ENCODE measurements at places on chromosomes 4 and X.

- DNase-seq, result no peak
These were observed 72.3 kb upstream of the KIT start for GRCh38 chr4:54585321-54586000.

- DNase-seq, result no peak
These were observed 518.3 kb upstream of the AGA start for GRCh38 chr4:177960566-177960965.

- DNase-seq, result no peak
These were observed 58.0 kb downstream of the ENPEP start for GRCh38 chr4:110533940-110534339.

DNA sequence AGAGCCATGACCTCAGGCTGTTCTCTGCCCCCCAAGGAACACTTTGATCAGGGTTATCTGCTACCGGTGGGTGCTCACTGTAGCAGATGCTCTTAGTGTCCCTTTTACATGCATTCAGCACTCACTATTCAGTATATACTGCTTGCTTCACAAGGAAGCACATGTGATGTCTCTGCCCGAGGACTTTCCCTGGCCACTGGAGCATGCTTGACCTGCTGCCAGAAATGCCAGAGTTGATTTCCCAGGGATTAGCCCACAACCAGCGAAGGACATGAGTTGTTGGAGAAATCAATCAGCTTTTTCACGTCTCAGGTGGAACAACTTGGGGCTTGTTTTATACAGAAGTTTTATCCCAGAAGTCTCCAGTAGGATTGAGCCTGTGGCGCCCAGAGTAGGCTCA, 51.2 kb upstream of the RPS6KA3 start:
- DNase-seq, result no peak

DNA sequence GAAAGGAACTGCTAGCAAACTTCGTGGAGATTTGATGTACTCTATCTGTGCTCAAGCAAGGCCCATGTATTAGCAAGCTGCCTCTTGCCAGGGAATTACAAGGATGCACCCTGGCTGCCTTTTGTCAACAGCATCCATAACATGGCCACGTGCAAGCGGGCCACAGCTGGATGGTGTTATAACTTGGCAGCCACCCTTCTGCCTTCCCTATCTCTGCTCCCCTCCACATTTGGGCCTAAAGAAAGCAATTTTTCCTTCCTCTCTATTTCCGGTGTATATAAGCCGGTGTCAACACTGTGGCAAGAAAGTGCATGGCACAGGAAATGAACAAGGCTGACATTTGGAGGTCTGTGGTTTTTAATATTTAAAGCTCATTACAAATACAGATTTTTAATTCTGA, 94.8 kb downstream of the CLNK start:
- no peak for DNase-seq

DNA sequence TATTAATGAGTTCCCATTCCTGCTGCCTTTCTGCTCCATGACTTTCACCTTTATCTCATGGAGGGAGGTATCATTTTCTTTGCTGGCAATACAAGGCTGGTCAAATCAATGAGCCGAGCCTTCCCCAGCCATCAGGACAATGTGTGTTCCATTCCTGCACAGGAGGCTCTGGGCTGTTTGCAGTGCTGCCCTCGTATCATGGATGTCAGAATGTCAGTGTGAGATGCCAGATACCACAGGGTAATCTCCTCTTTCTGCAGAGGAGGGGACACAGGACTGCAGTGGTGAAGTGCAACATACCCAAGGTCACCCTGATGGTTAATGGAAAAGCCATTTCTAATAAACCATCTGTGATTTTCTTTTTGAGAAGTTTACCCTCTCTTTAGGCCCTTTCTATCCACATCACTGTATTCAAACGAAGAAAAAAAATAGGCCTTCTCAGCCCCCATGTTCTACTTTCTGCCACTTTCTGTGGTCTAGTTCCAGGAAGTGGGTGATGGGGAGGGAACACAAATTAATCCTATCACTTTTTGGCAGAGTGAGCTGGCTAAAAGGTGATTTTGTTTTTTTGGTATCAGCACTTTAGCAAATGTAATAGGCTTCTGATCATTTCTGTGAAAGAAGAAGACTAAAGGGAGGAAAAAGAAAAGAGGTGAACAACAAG, 490.2 kb upstream of the BOD1L1 start:
- no peak for DNase-seq

GRCh38 chr4:141480950-141481349, 155.4 kb upstream of the IL15 start:
- DNase-seq, result no peak

- DNase-seq, result no peak
These were observed 305.4 kb downstream of the PCDH18 start for GRCh38 chr4:137226900-137227299.

GRCh38 chr4:82553020-82553419, 8.8 kb downstream of the TMEM150C start:
- no peak for DNase-seq

DNA sequence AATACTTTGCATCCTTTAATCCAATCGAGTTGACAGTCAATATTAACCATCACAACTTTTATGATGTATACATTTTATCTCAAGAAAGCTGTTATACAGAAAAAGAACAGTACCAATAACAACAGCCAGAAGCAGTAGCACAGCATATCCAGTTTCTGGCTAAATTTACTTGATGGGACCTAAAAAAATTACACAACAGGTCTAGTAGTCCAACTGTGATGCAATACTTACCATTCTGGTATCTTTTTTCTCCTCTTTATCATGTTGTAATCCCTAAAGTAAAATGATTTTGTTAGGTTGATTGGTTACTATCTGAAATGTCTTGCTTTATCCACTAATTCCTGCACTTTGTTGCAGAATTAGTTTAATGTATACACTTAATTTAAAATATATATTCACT, 1150.6 kb downstream of the FAT4 start:
- DNase-seq, result no peak

DNA sequence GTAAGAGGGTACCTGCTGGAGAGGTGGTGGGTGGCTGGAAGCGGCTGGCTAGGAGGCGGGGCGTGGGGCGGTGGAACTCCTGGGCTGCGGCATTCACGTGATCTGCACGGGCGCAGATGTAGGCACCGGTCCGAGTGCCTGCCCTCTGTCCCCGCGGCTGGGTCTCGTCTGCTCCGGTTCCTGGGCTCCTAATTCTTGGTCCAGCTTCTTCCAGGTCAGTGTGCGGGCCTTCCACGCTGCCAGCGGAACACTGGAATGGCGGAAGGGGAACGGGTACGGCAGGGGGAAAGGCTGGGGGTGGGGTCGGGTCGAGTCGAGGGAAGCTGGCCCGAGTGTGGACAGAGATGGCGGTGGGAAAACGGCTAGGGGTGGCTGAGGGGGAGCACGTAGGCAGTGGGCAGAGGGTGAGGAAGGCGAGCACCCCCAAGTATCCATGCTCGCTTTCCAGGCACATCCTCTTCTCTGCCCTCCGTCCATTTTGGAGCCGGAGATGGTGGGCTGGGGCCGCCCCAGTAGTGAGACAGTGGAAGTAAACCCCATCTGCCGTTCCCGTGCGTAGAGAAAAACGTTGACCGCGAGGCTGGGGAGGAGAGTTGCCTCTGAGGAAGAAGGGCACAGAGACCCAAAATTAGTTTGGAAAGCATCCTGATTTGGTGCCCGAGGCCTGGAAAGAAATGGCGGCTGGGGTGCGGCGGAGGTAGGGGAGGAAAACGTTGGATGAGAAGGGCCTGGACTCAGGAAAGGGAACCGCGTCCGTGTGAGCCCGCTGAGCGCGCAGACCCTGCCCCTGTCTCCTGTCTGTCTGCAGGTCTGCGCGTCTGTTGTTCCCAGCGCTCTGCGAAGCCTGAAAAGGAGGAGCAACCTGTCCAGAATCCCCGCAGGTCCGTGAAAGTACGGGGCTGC, at the start of gene TCEAL4:
TSS of gene TCEAL4 (plus strand) at position 105 of the 903 bp plus-strand sequence. CDS start 1,161 bp downstream, outside the sequence.
- no peak for DNase-seq

- no peak for DNase-seq
These were observed 244.1 kb downstream of the GPC3 start for GRCh38 chrX:133741303-133741702.

DNA sequence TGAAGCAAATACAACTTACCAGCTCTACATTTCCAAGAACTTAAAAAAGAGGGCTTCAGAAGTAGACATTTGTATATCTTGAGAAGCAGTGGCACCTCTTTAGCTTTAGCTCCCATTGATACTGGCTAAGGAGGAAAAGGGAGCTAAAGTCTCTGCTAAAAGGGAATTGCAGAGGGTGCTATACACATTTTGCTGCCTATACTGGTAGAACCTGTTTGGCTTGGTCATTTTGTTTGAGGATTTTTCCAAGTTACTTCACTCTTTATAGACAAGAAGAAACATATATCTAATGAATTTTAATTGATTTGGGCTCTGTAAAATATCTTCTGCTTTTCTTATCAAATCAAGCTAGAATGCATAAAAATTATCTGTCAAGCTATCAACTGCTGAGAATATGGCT, 11.8 kb downstream of the PAPSS1 start:
- DNase-seq, result no peak

DNA sequence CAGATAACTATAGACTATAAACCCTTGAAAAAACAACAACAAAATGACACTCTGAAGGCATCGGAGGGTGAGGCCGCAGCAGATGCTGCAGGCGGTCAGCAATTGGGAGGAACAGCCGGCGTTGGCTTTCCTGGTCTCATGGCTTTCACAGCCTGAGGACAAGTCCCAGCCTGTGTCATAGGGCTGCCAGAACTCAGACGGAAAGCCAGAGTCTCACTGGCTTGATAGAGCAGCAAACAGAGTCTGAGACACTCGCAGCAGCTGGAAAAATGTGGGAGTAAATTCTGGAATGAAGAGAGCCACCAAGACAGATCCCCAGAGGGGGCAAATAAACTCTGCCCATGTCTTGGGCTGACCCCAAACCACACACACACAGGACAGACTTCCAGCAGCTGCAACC, 86.3 kb downstream of the PPP2R2C start:
- DNase-seq, result no peak

DNA sequence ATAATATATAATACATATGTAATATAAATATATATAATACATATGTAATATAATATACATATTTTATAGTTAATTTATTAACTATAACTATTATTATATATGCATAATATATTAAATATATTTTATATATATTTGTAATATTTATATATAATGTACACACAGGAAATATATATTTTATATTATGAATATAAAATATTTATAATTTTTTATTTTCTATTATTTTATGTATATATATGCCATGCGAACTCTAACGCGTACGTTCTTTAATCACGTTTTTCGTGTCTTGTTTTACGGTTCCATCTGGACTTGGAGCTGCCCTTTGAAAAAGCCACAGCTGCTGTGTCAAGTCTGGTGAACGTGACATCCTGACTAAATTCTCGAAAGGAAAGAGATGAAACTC, 332.1 kb downstream of the ASMT start:
- no peak for DNase-seq

DNA sequence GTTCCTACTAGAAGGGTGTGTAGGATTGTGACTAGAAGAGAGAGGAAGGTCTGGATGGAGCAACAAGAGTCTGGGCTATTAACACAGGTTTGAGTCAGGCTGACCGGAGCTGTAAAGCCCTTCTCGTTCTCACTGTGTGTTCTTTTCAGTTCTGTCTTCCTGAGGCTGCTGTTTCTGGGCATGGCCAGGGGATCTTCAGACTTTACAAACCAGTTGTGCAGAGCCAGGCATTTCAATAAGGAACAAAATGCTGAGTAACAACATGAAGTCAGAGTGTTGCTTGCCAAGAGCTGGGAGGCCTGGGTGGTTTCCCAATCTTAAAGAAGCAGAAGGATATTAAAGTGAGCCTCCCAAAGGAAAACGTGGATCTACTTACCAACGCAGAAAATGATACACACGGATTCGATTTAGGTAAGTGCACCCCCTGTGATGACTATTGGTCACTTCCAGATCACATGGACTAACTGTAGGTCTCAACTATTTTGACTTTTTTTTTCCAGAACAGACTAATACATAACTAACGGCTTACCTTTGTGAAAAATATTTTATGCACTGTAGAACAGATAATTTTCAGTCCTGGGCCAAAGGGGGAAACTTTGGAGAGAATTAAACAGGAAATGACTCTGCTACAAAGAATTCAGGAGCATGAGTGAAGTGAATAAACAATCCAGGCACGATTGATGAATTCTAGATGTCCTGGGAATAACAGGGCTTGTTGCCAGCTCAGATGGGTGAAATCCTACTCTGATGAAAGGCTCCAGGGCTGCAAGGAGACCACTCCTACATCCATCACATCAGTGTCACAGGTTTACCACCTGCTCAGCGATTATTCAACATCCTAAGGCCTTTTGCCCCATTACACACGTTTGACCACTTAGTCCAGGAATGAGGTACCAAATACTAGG, 94.5 kb downstream of the ANXA3 start:
- no peak for DNase-seq

DNA sequence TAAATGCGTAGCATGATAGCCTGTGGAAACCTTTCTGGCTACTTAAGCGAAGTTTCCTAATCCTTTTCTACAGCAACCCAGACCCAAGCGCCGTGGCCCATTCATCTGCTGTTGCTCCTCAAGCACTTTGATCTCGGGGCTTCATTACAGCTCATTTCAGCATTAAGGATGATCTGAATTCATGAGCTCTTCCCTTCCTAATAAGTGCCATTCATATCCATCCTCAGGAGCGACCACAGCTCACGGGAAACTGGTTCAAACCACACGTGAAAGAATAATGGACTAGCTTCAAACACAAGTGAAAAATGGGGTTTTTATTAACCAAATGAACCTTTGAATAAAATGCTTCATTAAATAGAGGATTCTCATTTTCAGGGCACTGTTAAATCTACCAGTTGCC, 202.6 kb upstream of the LEF1 start:
- no peak for DNase-seq

All from stimulated activated CD4-positive, alpha-beta T cell treated with anti-CD3 and anti-CD28 coated beads, Interleukin-1b, Interleukin-23, amount 100 ng/mL, for 24 hours (primary cell).